ENCODE measurements at places on chromosomes 3 and 15.

- no peak for DNase-seq
These were observed 191.9 kb upstream of the SYNPR start for GRCh38 chr3:63086190-63086589.

DNA sequence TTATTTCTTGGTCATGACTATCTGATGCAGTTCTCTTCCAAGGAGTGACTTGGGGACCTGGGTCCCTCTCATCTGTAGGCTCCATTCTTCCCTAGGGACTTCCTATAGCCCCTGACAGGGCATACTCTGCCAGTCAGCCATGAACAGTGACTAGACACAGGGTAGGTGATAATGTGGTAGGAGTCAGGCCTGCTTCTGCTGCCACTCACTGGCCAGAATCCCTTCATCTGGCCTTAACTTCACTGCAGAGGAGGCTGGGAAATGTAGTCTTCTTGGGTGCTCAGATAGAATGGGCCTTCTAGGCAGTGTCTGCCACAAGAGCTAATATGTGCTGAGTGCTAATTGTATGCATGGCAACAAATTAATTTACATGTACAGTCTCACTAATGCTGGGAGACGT, 84.5 kb downstream of the CACNA2D3 start:
- DNase-seq: no peak

- no peak for DNase-seq
These were observed 21.4 kb downstream of the TPM1 start for GRCh38 chr15:63063877-63064409.

- no peak for DNase-seq
These were observed 151.3 kb downstream of the CFAP20DC start for GRCh38 chr3:58898513-58898912.

DNA sequence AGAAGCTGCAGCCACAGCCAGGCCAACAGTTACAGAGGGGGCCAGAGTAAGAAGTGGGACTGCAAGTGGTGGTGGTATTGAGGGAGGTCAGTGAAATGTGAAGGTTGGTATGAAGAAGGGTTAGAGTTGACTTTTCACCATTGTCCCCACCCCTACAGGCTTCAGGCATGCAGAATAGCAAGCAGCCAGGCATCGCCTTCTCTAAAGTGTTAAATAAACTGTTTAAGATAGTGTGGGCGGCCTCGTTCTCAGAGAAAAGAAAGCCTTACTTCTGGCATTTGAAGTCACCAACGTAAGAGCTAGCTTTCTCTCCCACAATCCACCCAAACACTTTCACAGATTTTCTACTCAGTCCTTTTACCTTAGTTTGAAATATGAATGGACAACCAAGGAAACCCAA, 230.0 kb upstream of the CTDSPL start:
- DNase-seq: no peak
